ENCODE measurements at places on chromosomes 12 and 14.

GRCh38 chr12:54390176-54390667, 5.7 kb upstream of the ZNF385A start:
- peak; percentile 90 for DNase-seq

DNA sequence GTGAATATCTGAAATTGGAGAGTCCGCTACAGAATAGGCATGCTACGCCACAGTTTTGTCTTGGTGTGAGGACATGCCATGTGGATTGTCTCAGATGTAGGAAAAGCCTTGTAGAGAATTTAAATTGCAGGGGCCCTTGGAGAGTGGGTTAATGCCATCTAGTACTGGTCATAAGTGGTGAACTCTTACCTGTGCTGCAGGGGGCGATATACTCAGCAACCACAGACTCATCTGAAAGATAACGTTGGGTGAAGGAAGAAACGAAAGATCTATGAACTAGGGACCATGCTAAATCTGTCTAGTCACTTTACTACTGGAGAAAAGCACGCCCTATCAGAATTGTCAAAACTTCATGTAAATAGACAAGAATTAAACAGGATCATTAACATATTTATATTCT, 33.7 kb upstream of the A2M start:
- no peak for DNase-seq

DNA sequence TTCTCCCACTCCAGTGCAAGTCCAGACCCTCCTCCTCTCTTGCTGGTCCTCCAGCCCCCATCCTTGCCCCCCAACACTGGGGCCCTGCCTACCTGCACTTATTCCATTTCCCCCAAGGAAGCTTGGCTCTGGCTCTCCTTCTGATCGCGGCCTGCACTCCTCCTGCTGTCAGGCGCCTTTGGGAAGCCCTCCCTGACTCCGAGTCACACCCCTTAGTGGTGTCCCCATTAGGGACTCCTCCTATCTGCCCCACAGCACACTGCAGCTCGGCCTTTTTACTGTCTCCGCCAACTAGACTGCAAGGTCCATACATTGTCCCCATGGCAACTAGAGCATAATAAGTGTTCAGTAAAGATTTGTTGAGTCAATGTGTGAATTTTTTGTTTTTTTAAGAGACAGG, 32.9 kb downstream of the FIGNL2 start:
- DNase-seq: no peak

DNA sequence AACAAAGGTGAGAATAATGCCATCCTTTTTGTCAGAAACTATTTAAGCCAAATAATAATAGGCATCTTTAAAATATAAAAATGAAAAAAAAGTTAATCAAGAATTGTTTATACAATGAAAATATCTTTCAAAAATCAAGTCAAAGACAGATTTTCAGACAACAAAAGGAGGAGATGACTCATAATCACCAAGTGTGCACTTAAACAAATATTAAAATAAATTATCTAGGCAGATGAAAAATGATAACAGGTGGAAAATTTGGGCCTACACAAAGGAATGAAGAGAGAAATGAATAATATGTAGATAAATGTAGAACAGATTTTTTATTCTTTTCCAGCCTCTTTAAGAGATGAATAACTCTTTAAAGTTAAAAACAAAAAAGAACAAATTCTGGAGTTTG, 250.0 kb upstream of the PLEKHG7 start:
- no peak for DNase-seq

GRCh38 chr14:59320361-59320760, 131.9 kb downstream of the DAAM1 start:
- DNase-seq: no peak

Data from OCI-M1 (cell line).